ENCODE measurements at places on chromosomes 2 and 18.
A peak's percentile ranks its signal among the peaks of the same experiment; 100 is the strongest.

- DNase-seq, result no peak
Measured at GRCh38 chr2:214393796-214394195, 17.1 kb upstream of the VWC2L start.

GRCh38 chr18:78703291-78703690 lies 276.3 kb upstream of the SALL3 start:
- DNase-seq, result no peak

DNA sequence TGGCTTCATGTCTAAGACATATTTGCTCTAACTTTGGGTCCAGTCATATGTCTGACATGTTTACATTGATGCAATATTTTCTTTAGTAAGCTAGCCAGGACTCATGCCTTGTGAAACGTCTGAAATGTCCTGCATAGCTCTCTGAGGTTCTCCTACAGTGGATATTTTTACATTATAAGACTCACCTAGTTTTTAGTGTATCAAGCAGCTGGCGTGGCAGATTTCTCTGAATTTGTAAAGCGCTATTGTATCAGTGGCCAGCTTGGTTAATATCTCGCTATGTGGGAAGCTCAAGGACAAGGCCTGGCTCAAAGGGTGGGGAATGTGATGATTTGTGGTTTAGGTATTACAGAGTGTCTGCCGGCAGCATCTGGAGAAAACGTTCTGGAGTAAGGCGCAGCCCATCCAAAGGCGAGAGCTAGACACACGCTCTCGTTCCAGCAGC lies 164.3 kb downstream of the LTBP1 start:
- no peak for DNase-seq

- DNase-seq, result no peak
Measured at GRCh38 chr2:135743860-135744259, 2.2 kb downstream of the UBXN4 start.

- DNase-seq, result no peak
Measured at GRCh38 chr2:136154384-136154783, 36.4 kb upstream of the CXCR4 start.

- no peak for DNase-seq
Measured at GRCh38 chr2:220279372-220279771, 651.9 kb downstream of the SLC4A3 start.

DNA sequence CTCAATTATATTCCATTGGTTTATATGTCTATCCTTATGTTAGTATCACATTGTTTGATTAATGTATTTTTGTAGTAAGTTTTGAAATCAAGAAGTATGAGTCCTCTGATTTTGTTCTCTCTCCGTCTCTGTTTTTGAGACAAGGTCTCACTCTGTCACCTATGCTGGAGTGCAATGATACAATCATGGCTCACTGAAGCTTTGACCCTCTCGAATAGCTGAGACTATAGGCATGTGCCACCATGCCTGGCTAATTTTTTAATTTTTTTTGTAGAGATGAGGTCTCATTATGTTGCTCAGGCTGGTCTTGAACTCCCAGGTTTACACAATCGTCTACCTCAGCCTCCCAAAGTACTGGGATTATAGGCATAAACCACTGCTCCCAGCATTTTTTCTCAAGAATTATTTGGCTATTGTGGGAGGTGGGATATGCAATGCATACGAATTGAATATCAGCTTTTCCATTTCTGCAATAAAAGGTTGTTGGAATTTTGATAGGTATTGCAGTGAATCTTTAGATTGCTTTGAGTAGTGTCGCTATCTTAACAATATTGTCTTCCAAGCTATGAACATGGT lies 17.7 kb upstream of the GORASP2 start:
- DNase-seq, result no peak

- DNase-seq, result no peak
Measured at GRCh38 chr18:57747809-57748680, 55.1 kb downstream of the ATP8B1 start.

- DNase-seq, result no peak
Measured at GRCh38 chr2:229314117-229314516, 43.0 kb upstream of the PID1 start.

GRCh38 chr2:222866358-222866960 lies 5.6 kb downstream of the ACSL3 start:
- no peak for DNase-seq

DNA sequence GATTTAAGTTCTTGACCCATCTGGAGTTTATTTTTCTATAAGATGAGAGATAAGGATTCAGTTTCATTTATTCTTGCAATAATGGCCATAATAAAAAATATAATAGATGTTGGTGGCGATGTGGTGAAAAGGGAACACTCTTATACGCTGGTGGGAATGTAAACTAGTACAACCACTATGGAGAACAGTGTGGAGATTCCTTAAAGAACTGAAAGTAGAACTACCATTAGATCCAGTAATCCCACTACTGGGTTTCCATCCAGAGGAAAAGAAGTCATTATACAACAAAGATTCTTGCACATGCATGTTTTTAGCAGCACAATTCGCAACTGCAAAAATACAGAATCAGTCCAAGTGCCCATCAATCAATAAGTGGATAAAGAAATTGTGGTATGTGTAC lies 1040.5 kb upstream of the GYPC start:
- no peak for DNase-seq

- DNase-seq, result no peak
Measured at GRCh38 chr2:228401065-228401912, 219.8 kb upstream of the SPHKAP start.

GRCh38 chr2:212863185-212863588 lies 288.2 kb downstream of the IKZF2 start:
- no peak for DNase-seq

DNA sequence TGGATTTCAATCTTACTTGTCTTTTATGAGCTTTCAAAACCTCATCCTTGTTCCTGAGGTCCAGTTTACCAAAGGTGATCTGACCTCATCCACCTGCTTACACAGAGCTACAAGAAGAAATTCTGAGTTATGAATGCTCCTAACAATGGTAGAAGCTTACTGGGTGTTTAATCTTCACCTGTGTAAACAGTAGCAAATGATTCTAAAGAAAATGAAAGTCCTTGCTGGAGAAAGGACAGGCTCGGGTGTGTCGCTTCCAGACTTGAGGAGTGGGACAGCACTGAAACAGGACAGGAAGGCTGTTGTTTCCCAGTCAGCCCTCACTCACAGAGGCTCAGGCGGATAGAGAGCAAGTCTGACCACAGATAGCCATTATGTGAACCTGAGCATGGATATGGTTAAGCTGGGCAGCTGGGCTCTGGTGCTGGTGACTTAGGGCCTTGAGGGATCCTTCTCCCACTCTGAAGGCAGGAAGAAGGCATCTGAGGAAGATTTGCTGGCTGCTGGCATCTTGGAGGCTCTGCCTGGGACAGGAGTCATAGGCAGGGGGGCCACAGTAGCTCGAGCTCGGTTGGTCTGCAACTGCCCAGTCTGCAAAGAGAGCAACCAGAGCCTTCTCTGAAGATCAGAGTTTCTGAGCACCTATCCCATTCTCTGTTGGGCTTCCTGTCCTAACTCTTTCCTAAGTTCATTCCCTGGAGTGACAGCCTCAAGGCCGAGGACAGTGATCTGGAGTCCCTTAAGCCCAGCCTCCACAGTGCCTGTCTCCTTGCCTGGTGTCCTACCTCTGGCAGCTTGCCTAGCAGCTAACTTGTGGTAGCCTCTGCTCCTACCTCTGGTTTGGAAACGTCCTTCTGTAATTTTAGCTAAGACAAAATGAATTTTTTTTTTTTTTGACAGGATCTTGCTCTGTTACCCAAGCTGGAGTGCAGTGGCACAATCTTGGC lies 4.0 kb downstream of the DOK1 start:
- no peak for DNase-seq

DNA sequence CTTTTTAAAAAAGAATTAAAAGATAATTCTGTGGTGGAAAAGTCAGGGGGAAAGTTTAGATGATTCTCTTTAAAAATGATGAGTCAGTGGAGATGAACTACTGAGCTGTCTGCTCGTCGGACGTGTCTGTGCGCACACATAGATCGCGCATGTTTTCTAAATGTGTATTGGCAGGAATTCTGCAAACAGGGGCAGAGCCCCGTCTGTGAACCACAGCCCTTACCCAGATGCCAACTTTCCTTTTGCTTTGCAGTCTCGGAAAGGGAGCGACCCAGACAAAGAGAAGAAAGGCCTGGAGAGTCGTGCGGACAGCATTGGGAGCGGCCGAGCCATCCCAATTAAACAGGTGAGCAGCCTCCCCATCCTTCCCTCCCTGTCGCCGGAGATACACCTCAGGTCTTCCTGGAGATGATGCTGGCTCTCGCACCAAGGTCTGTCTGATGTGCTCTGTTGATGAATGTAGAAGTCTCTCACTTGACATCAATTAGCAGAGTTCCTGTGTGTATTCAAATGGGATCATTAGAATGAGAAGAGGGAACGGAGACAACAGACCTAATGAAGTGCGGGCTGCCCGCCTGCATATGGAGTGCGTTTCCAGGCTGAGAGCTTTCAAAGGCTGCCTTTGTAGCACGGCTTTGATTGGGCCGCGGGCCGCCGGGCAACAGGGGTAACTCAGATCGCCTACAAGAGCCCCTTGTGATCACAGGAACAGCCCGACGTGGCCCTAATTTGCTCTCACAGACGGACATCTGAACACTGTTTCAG lies 313.3 kb downstream of the AGAP1 start:
- no peak for DNase-seq

DNA sequence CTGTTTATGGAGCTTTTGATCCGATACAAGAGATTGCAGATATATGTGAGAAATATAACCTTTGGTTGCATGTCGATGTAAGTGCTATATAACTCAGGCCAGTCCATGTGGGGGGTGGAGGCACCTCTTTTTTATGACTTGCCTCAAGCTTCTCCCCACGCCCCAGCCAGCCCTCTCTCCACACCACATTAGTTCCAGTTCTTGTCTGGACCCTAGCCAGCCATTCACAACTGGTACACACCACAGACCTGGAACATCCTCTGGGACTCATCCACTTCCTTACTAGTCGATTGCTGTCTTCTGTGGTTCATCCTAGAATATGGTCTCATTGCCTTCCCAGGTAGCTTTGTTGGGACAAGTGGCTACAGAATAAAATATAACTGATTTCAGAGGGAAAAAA lies 31.0 kb downstream of the GAD1 start:
- DNase-seq, result no peak

DNA sequence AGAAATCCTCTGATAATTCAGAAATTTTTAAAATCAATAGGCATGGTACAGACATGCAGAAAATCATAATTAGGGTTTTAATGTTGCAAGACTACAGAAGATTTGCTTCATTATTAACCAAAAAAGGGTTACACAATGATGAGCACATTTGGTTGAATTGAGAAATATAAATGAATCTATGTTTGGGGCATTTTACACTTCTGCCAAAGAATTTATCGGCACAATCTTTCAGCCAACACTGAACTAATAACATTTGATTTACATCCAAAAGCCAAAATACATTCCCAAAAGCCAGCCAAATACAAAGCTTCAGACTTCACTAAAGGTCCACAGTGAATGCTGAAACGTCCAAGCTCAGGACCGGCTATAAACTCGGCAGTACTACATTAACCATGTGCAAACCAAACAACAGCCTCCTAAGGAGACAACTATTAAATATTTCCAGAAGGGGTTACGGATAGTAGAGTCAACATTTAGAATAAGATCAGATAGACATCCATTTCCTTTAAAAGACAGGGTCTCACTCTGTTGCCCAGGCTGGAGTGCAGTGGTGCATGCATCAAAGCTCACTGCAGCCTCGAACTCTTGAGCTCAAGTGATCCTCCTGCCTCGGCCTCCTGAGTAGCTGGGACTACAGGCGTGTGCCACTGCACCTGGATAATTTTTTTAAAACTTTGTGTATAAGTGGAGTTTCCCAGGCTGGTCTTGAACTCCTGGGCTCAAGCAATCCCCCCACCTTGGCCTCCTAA lies 29.4 kb downstream of the SPRED2 start:
- no peak for DNase-seq

- no peak for DNase-seq
Measured at GRCh38 chr2:207233731-207234130, 68.0 kb upstream of the KLF7 start.

- peak; percentile 64 for DNase-seq
Measured at GRCh38 chr2:64454386-64455332, 697 bp downstream of the LGALSL start.

DNA sequence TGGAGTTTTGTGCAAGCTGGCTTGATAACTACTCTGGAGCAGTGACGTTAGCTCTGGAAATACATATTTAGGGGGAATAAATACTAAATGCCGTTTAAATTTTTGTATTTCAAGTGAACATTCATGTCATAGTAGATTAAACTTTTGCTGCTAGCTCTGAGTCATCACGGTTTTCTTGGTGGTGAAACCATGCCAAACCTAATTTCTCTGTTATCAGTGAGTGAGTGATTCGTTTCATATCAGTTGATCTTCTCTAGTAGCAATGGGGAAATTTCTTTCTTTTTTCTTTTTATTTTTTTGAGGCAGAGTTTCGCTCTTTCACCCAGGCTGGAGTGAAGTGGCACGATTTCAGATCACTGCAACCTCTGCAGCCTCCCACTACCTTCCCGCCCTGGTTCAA lies 211.1 kb downstream of the PTPRM start:
- no peak for DNase-seq

DNA sequence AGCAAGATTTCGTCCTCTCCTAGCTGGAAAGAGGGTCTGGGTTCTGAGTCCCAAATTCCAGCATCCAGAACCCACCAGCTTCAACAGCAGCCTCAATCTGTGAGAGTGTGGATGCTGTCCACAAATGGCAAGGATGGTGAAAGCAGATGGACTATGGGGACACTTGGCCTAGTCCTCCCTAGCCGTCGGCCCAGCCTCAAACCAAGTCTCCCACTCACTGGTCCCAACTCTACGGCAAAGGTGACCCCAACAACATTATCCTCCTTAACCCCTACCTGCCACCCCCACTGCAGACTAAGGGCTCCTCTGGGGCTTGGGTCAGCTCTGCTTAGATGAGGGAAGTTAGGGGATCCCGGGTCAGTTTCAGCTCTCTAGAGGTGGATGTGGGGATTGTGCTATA lies 57.3 kb downstream of the TNS1 start:
- no peak for DNase-seq

- no peak for DNase-seq
Measured at GRCh38 chr2:11799826-11800225, 53.4 kb downstream of the LPIN1 start.

GRCh38 chr18:10308154-10308553 lies 146.3 kb upstream of the APCDD1 start:
- DNase-seq, result no peak

GRCh38 chr18:76483780-76484179 lies 11.3 kb downstream of the ZNF516 start:
- no peak for DNase-seq

DNA sequence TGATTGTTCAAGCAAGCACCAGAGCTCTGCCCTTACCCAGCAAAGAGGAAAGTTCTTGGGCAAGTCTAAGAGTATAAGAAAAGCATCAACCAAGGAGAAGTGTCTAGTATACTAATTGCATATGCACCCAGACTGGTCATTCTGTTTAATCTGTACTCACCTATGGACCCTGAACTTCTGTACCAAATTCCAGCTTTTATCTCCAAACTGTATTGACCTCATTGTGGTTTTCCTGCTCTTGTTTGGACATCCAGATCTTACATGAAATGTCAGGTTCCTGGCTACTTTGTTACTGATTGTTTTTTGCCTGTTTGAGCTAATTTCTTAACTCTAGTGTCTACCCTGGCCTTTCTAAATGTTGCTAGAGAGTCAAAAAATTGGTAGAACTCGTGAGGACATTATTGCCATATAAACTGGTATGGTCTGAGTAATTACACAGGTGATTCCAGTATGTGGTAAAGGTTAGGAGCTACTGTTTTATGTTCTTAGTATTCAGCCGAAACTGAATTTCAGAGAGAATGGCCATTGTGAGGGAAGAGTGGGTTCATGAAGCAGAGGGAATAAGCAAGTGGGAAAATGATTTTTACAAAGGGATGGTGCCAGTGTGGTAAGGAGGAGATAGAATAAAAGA lies 146.3 kb downstream of the HNMT start:
- no peak for DNase-seq
